Stimulated activated CD8-positive, alpha-beta memory T cell treated with anti-CD3 and anti-CD28 coated beads, Interleukin-15, amount 100 ng/mL, for 4 hours (primary cell): ENCODE measurements at places on chromosomes 13 and 19.
A peak's percentile ranks its signal among the peaks of the same experiment; 100 is the strongest.

DNA sequence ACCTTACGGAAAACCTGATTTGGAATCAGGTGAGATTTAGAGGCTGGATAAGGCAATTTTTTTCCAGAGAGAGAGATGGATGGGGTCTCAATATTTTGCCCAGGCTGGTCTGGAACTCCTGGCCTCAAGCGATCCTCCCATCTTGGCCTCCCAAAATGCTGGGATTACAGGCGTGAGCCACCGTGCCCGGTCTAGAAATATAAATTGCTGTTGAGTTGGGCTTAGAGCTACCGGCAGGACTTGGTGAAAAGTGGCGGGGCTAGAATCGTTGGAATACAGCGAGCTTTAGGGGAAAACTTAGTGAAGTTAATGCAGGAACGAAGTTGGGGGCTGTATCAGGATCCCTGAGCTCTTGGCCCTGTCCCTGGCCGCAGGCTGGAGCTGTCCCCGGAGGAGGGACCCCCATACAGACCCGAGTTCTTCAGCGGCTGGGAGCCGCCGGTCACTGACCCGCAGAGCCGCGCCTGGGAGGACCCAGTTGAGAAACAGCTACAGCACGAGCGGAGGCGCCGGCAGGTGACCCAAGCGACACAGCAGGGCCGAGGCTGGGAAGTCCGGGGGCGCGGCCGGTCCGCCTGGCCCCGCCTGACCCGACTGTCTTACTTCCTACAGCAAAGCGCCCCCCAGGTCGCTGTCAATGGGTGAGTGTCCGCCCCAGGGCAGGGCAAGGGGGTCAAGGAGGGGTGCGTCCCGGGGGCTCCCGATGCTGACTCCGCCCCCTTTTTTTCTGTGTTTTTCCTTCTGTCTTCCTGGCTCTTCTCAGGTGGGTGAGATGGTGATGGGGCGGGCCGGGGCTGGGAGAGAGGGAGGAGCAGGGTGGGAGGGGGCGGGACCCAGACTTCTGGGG is 7.6 kb downstream of the EPS8L1 start:
- no peak for DNase-seq

DNA sequence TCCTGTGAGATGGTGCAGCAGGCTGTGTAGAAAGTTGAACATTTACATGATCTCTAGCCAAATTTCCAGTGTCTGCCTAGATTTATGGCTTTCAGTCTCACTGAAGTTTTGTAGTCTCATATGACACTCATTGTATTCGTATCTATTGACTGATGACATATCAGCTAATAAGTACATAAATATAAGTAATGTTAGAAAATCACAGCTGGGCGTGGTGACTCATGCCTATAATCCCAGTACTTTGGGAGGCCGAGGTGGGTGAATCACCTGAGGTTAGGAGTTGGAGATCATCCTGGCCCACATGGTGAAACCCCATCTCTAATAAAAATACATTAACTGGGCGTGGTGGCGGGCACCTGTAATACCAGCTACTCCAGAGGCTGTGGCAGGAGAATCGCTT is 54.7 kb upstream of the HTR2A start:
- no peak for DNase-seq

DNA sequence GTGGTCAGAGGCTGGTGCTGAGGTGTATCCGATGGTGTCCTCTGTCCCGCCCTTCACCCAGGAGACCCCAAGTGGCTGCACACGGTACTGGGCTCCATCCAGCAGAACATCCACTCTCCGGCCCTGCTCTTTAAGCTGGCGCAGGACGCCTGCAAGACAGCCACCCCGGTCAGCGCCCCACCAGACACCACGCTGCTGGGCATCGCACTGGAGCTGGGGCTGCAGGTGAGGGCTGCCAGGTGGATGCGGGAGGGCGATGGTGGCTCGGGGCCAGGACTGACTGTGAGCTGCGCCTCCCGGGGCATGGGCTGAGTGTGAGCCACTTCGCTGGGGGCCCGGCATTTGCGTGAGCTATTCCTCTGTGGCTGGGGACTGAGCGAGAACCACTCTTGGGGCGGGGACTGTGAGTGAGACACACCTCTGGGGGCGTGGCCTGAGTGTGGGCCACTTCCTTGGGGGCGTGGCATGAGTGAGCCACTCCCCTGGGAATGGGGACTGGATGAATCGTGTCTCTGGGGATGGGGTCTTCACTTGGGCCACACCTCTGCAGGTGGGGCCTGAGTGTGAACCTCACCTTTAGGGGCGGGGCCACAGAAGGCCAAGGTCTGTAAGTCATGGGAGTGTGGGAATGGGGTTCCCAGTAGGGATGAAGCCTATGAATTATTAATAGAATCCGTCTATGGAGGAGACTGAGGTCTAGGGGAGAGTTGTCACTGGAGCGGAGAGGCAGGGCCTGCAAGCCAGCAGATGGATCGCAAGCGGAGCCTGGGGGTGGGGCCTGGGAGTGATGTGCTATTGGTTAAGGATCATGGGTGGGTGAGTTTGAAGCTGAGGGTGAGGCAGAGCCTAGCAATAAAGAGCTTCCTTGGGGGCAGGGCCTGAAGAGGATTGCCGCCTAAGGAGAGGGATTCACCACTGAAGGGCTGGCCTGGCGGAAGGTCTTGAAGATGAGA is 30.5 kb downstream of the ZSWIM4 start:
- DNase-seq, result no peak

DNA sequence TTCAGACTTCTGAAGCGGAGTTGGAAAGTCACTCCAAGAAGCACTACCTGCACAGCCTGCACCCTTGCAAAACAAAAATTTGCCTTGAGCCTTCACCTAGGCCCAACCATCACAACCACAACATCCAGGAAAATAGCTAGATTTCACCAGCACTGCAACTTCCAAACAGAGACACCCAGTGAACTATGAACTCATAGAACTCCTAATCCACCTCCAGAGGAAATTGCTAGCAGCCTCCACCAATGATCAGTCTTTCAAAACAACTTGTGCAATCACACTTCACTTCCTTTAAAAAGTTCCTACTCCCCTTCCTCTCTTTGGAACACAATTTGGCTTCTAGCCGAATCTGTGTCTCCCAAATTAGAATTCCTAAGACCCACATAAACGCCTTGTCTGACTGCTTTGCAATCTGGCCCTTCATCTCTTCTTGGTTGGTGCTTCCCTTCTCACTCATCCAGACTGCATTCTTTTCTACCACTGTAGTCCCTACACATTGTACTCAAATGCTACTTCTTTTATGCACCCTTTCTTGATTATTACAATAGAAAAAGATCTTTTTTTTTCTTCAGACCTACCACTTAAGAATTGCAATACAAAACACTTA is 489.2 kb upstream of the ARGLU1 start:
- no peak for DNase-seq

GRCh38 chr19:15464394-15465385 is at the start of gene RASAL3:
TSS of gene RASAL3 (minus strand) at chr19:15464544. CDS start at chr19:15464358, 186 bp downstream.
- DNase-seq, result peak; percentile 43

DNA sequence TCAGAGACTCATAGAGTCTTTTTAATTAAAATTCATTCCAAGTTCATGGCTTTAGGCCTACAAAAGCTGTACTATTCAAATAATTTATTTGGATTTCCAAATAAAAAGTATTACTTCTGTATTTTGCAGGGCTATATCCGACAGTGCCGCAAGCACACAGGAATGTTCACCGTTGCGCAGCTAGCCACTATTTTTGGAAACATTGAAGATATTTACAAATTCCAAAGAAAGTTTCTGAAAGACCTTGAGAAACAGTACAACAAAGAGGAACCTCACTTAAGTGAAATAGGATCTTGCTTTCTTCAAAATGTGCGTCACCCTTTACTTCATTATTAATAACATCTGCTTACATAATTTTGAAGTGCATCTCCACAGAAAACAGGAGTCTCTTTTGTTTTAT is 20.5 kb upstream of the C1QTNF9 start:
- DNase-seq, result no peak

DNA sequence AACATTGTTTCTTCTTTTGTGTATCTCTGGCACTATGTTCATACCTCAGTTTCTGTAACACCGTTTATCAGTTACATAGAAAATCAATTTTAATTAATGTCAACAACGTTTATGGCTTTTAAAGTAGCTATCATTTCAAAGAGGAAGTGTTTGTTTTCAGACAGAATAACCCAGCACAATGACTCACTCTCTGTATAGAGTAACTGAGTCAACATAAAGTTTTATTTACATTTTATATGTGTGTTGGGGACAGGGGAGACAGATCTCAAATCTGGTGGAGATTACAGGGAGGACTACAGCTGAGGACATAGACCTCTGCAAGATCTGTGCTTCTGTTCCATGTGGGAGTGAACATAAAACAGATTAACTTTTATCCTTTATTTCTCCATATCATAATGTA is 2590.1 kb downstream of the PCDH9 start:
- DNase-seq, result no peak

DNA sequence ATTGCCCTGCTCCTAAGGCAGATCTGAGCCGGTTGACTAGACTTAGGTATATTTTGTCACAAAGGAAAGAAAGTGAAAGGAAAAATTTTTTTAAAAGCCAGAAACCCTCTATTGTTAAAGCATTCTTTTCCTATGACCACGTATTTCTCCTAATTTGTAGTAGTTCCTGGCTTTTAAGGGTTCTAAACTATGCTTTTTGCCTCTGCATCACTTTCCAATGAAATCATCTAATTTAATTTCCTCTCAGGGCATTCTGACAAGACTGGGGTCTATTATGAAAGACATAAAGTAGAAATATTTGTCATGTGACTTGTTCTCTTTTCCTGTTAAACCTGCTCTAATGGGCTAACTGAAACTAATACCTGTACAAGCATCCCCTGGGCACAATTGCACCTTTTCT is 233.0 kb upstream of the PRR20A start:
- no peak for DNase-seq

DNA sequence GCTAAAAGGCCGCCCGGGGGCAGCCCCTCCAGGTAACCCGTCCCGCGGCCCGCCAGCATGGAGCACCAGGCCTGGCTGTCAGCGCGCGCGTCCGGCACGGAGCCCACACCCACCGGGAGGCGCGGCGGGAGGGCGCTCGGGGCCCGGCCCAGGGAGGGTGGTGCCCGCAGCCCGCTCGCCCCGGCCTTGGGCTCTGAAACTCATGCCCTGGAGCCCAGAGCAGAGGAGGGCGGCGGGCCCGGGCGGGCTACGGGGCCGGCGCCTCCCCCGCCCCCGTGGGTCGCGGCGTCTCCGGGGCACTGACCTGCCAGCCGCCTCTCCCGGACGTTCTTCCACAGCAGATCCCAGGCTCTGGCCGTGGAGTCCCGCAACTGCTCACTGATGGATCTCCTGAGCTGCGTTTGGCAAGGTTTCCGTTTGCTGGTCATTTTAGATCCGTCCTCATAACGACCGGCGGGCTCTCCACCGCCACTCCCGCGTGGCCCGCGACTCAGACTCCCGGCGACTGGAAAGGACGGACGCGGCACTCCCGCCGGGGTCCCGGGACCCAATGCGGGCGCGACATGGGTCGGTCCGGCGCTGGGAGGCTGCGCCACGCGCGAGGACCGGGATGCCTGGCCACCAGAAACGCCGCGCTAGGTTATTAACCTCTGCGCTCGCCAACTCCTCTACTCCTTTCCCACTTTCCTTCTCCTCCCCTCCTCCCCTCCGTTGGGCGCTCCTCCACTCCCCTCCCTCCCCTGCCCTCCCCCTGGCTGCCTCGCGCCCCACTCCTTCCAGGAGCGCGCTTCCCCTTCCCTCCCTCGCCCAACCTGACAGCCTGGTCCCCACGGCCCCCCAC is 64.7 kb upstream of the STARD13 start:
- no peak for DNase-seq

DNA sequence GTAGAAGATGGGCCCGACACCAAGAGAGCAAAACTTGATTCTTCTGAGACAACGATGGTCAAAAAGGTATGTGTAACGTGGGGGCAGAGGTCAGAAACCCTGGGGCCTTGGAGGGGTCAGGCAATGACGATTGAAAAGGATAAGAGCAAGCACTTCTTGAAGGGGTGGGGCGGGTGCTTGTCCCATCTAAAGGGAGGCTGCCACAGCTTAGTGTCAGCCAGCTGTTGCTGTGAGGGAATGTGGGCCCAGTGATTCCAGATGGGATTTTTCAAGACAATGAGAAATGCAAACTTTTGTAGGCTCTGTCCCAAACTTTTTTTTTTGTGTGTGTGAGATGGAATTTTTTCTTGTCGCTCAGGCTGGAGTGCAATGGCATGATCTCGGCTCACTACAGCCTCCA is 24.5 kb downstream of the SAE1 start:
- DNase-seq, result no peak

- DNase-seq, result no peak
Measured at GRCh38 chr19:14150770-14151661, 14.6 kb upstream of the ASF1B start.

GRCh38 chr19:50795664-50796073 is 5.5 kb downstream of the ACP4 start:
- DNase-seq, result no peak

- no peak for DNase-seq
Measured at GRCh38 chr19:38030686-38031422, 123.8 kb downstream of the SIPA1L3 start.

DNA sequence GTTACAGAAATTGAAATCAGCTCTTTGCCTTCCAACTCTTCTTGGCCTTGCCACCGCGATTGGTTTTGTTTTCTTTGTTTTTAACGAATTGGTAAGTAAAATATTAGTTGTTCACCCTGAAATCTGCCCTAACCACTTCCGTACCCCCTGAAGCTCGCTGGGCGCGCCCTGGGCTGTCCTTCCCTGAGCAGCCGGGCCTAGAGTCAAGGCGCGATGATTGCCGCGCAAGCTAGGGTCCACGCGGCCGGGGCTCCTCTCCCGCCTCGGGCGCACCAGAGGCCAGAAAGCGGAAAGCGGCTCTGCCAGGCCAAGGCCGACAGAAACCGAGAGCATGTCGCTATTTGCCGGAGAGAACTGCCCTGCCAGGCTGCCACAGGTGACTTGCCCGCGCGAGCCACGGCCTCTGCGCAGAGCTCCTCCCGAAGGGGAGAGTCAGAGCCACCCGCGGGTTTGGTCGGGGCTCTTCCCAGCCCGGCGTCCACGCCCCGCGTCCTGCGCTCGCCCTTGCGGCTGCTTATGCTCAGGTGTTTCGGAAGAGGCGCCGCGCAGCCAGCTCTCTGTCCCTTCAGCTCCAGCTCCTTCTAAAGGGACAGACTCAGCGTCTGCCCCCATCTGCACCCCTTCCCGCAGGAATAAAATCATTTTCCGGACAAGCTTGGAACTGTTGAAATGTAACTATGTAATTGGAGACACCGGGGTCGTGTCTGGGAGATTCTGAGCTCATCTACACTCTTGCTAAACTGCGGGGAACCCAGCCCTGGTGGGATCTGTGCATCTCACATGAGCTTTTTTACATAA is 6.6 kb upstream of the CDX2 start:
- DNase-seq, result no peak

GRCh38 chr19:39645800-39646411 is 9.8 kb upstream of the LGALS16 start:
- no peak for DNase-seq

GRCh38 chr13:85108356-85108755 is 690.9 kb downstream of the SLITRK6 start:
- no peak for DNase-seq

GRCh38 chr19:47679251-47679900 is 33.8 kb upstream of the EHD2 start:
- DNase-seq, result no peak

GRCh38 chr19:58279042-58279924 is 528 bp downstream of the ZNF8 start:
- peak; percentile 23 for DNase-seq

GRCh38 chr13:45341799-45342500 is 967 bp upstream of the TPT1 start:
- DNase-seq, result no peak

GRCh38 chr19:41553804-41554203 is 22.2 kb upstream of the CEACAM21 start:
- DNase-seq, result no peak

GRCh38 chr13:38355595-38356119 is 6.0 kb downstream of the UFM1 start:
- no peak for DNase-seq
